ENCODE measurements at places on chromosomes 2 and 18.

DNA sequence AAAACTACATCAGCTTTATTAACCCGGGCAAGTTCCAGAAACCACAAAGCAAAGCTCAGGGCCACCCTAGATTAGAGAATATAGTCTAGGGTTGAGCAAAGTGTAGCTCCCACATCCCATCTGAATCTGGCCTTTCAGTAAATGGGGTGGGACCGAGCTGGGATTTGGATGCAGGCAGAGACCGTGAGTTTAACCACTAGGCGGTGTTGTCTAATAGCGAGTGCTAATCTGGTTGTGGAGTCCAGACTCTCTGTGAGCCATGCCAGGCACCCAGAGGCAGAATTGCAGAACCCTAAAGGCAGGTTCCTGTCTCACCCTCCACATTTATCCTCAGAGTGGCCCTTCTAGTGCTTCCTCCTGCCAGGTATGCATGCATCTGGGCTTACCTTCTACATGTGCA is 435.9 kb downstream of the TSN start:
- DNase-seq: peak; percentile 77

DNA sequence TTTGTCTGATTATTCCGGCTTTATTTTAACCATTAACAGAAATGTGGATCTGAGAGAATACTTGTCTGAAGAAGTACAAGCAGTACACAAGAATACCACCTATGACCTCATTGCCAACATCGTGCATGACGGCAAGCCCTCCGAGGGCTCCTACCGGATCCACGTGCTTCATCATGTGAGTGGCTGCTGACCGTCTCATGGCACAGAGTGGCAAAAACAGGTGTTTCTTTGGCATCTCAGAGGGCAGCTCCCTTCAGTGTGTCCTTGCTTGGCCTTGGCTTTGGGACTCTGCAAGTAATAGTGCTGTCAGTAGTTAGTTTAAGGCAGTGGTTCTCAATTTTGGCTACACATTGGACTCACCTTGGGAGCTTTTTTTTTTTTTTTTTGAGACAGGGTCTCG is 23.1 kb downstream of the SFTPB start:
- no peak for DNase-seq

DNA sequence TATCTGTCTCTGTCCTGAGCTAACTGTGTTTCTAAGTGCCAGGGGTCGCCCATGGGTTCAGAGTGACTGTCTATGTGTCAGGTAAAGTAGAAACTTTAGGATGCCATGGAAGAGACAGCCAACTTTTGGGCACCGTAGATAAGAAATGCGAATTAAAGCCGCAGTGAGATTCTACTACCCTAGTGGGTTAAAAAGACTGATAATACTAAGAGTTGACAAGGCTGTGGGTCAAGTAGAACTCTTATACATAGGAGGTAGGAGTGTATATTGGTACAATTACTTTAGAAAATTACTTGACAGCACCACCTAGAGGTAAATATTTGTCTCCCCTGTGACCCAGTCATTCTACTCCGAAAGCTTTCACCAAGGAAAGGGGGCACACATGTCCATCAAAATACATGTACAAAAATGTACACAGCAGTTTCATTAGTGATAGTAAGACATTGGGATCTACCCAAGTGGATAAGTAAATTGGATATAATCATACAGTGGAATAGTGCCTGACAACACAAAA is 371.3 kb downstream of the SLC4A3 start:
- DNase-seq: peak; percentile 41

- DNase-seq: no peak
Measured at GRCh38 chr2:80351231-80351630, 46.7 kb upstream of the LRRTM1 start.

DNA sequence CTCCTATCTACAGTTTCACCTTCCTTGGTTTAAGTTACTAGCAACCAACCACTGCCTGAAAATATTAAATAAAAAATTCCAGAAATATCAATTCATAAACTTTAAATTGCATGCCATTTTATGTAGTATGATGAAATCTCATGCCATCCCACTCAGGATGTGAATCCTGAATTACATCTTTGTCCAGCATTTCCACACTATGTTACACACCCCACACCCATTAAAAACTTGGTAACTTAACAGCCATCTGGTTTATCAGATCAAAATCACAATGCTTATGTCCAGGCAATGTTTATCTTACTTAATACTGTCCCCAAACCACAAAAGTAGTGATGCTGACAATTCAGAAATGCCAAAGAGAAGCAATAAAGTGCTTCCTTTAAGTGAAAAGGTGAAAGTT is 21.6 kb downstream of the CUL3 start:
- DNase-seq: peak; percentile 54

DNA sequence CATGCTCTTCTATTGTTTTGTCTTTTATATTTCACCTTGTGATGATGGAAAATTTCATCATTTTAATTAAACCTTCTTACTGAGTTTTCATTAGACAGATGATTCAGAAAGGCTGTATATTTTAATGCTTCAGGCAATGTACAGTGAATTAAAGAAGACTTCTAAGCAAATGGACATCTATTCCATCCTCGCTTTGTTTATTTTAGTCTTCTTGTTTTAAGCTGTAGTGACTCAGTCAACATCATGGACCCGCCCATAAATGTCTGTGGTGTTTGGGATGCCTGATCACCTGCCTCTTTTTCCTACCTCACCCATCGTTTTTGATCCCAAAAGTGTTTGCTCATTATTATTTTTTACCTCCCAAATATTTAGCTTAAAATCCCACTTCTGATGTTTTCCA is 43.1 kb downstream of the KYNU start:
- peak; percentile 31 for DNase-seq

DNA sequence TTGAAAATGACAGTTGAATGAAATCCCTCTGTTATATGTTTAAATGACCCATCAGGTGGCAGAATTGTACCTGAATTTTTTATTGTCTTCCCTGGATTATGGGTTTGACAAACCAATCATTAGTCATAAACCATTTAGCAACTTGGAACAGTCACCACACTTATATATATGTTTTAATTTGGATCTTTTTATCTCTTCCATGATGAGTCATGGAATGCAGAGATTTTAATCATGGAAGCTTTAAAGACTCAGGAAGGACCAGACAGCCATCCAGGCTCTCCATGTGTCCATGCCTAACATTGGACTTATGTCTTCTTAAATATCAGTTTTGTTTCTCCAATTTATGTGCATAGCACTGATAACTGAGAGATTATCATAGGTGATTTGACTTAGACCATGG is 188.3 kb upstream of the ZSWIM2 start:
- peak; percentile 51 for DNase-seq

DNA sequence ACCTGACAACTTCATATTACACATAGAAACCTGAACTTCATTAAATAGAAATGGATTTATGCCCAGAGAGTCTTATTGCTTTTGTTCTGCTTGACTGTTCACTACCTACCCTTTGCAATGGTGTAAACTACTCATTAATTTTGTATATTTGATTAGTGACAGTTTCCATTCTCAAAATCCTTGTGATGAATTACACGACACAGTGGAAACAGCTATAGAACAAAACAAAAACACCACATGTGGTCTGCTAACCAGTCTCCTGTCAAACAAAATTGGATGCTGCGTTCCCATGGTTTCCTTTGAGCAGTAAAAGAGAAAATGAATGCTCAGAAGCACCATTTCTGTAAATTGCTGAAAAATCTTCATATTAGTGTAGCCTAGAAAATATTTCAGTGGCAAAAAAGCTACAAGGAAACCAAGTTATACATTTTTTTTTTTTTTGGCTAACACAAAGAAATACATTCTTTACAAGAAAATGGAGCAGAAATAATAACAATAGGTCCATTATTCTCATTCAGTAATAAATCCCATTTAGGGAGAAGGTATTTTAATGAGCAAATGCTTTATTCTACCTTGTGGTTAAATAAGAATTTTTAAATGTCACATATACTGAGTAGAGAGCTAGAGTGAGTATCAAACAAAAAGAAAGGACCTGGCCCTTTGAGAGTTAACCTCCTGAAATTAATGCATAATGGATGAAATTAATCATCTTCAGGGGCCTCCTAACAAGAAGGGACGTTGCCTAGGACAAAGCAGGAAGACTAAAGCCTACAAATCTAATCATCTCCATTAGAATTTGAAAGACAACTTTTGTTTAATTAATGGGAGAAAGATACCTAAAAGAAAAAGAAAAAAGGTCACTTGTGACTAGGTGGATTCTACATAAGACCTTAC is 355.1 kb upstream of the ZC3H15 start:
- DNase-seq: peak; percentile 27

- DNase-seq: peak; percentile 64
Measured at GRCh38 chr2:150127995-150128394, 359.5 kb downstream of the RND3 start.

DNA sequence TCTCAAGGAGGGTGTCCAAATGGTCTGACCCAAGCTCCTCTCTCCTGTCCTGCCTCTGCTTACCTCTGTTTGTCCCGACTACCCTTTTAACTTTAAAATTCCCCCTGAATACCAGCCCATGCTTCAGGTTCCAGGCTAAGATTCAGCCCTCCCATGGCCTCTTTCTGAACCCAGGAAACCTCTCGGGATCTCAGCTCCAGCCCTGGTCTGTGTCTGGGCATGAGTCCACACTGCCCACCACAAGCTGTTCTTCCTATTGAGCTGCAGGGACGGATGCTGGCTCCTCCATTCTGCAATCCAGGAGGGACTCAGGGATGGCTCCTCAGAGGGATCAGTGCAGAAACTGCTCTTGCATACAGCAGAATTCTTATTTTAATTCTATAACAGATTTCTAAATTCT is 78.9 kb downstream of the MYT1L start:
- DNase-seq: no peak

DNA sequence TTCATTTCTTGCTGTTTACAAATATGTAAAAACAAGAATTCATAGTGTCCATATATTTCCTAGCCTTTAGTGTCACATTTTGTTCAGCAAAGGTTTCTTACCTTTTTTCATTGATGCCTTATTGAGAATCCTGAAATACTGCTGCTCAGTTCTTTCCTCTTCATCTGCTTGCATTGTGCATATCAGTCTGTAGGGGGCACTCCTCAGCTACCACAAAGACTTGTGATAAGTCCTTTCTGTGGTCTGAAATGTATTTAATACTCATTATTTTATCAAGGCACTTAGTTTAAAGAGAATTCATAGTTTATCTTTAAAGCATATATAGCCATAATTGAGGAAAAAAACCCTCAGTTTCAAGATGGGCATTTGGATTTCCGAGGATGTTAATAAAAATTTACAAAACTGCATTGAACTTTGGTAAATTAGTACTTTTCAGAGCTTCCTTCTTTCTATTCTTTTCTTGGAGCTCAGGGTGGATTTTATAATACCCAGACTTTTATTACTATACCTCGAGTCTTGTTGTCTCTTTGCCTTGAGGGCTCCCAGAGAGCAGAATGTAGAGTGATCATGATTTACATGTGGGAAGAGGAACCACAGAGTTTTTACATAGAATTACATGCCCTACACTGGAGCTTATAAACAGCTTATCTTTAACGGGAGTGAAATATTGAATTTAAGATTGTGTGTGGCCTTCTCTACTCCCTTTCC is 570.1 kb downstream of the PLCL1 start:
- peak; percentile 53 for DNase-seq

DNA sequence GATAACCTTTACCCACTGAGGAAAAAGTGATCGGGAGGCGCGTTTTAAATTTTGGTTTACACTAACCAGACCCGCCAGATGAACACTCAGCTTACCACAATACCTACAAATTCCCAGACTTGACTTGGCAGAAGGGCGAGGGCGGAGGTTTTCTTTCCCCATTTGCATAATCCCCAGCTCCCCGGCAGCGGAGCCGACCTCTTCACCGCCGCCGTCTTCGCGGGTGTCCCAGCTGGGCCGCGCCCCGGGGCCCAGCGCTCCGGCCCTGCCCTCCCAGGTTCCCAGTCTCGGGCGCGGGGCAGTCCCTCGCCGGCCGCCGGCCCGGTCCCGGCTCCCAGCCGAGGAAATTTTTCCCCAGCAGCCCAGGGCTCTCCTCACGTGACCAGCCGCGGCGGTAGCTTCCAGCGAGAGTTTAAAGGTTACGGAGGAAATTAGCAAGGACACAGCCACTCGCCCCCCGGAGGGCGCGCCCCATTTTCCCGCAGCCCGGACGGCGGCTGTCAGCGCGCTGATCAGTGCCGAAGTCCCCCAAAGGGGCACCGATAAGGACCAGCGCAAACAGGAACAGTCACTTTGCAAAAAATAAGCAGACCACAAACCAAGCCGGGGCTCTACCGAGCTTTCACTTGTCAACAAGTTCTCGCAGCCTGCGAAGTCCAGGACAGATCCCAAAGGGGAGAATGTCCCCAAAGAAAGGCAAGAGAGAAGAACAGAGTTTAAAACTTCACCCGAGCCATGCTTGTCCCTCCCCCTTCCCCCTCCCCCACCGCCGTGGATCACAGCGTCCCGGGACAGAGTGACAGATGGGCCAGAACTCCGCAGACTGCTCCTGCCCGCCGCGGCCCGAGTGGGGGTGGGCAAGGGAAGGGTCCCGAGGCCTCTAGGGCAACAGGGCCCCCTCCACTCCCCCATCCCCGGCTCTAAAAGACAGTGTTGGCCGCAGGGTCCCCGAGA is 1.3 kb upstream of the PRKCE start:
- DNase-seq: peak; percentile 58

GRCh38 chr2:168211664-168212163 is 35.7 kb downstream of the STK39 start:
- peak; percentile 39 for DNase-seq

DNA sequence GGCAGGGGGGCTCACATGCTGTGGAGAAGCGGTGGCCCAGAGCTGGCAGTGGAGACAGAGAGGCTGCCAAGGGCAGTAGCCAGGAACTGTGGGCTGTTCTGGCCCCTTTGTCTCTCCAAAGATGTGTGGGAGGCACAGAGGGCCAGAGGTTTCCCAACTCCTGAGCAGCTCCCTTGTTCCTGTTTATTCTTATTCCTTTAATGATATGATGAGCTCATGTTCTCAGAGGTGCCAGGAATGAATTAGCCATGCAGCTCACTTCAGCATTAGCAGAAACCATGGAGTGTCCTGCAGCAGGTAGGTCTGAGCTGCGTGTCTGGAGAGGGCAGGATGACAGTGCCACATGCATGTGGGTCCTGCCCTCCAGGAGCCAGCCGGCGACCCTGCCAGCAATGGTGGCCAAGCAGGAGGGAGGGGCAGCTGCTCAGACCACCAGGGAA is 77.9 kb upstream of the FZD7 start:
- no peak for DNase-seq

DNA sequence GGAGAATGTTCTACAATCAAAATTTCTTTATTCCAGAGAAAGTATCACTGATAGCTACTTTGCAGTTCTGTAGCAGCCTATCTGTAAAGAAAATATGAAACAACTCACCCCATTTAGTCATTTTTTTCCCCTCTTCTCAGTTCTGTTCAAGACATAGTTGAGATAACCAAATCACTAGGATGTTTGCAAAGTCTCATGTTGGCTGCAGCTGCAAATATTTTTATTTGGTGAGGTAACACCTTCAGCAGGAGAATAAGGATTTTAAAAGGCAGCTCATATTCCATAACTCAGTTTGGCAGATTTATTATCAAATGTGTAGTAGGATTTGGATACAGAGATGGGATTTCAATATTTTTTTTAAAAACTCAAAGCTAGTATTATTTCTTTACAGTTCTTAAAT is 41.0 kb downstream of the HNRNPLL start:
- no peak for DNase-seq

- no peak for DNase-seq
Measured at GRCh38 chr2:214853906-214854305, 44.4 kb upstream of the BARD1 start.

Data from PC-3 (cell line).